Caudate nucleus (tissue), 63 donors: ENCODE measurements at places on chromosomes 2 and 18.

GRCh38 chr2:74554820-74555531 is 456 bp downstream of the DOK1 start:
- DNase-seq, result no peak

GRCh38 chr18:63348508-63349136 is 18.4 kb downstream of the KDSR start:
- DNase-seq, result no peak

DNA sequence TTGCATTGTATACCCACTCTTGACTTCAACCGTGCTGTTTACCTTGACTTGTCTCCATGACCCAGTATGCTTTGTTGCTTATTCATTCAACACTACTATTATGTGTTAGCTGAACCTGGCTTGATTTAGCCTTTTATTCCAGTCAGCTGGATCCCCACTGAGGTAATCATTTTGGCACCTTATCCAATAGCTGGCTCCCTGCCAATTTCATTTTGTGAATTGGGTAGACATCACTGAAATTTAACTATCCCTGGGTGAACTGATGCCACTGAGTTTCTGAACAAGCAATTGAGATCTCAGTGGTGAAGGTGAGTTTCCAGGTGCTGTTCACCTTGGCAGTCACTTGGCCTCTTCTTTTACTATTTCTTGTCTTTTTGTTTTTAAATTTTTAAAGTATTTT is 584.3 kb downstream of the ADCYAP1 start:
- DNase-seq, result no peak

- no peak for DNase-seq
Measured at GRCh38 chr2:226409134-226409533, 390.5 kb downstream of the IRS1 start.

- no peak for DNase-seq
Measured at GRCh38 chr2:42566837-42567321, 1.6 kb upstream of the MTA3 start.

GRCh38 chr2:9191041-9191481 is 15.6 kb upstream of the ASAP2 start:
- DNase-seq, result peak; percentile 56

DNA sequence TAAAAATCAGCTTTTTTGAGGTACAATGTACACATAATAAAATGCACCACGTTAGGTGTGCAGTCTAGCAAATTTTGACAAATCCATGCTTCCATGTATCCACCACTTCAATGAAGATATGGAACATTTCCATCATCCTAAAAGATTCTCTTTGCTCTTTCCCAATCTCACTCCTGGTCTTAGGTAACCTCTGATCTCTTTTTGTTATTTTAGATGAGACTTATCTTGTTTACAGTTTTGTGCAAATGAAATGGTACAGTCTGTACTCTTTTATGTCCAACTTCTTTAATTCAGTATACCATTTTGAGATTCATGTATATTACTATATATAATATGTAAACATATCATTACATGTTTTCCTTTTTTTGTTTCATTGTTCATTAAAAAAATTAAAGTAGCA is 16.3 kb upstream of the SERPINB5 start:
- no peak for DNase-seq

- DNase-seq, result no peak
Measured at GRCh38 chr2:216583606-216584005, 49.6 kb upstream of the IGFBP2 start.

- DNase-seq, result no peak
Measured at GRCh38 chr2:164979113-164979512, 23.8 kb upstream of the SLC38A11 start.

DNA sequence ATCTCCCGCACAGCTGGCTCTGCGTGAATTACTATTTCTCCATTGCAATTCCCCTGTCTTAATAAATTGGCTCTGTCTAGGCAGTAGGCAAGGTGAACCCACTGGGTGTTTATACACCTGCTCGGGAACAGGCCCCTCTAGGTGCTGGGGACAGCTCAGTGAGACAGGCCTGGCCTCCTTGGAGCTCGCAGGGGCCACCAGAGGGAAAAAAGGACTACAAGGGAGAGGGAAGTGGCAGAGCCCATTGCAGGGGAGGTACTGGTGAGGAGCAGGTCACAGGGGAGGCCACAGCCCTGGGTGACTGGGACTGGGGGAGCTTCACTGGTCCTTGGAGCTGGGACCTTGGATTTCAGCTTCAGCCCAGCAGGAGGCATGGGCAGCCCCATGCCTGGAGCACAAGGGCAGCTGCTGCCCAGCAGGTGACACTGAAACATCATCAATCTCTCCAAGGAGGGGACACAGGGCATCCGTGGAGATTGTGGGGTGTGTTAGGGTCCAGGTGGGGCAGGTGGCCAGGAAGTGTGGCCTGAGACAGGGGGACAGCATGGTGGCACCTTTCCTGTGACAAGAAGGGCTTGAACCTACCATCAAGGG is 31.2 kb downstream of the NGEF start:
- no peak for DNase-seq

DNA sequence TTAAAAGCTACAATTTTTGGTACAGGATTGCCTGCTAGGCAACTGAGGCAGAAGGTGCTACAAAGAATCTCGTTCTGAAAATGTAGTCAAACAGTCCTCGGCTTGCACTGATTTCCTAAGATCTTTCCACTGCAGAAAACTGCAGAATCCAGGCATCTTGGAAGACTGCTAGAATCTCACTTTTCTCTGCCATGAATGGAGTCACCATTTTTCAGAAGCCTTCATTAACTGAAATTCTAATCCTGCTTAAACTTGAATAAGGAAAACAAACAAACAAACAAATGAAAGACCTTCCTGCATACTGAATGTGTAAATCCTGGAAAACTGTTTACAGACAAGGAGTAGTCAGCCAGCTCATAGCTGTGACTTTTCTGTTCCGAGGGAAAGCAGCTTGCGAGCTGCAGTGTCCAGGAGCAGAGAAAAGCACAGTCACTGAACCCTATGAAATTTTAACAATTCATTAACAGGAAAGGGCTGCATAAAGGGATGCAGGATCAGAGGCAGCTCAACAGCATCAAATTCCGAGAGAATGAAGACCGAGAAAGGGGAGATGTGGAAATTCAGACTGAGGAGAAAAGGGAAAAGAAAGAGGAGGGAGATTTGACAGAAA is 210.5 kb upstream of the PIK3C3 start:
- DNase-seq, result no peak

DNA sequence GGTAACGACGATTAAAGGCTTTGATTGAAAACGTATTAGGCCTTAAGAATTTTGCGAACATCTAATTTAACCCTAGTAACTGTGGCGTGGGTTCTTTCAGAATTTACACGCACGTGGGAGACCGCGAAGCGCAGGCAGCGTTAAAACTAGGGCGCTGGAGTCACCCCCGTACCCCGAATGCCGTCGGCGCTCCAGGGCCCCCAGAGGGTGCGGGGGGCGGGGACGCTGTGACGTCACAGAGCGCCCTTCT is 673 bp upstream of the SMCHD1 start:
- DNase-seq, result no peak

DNA sequence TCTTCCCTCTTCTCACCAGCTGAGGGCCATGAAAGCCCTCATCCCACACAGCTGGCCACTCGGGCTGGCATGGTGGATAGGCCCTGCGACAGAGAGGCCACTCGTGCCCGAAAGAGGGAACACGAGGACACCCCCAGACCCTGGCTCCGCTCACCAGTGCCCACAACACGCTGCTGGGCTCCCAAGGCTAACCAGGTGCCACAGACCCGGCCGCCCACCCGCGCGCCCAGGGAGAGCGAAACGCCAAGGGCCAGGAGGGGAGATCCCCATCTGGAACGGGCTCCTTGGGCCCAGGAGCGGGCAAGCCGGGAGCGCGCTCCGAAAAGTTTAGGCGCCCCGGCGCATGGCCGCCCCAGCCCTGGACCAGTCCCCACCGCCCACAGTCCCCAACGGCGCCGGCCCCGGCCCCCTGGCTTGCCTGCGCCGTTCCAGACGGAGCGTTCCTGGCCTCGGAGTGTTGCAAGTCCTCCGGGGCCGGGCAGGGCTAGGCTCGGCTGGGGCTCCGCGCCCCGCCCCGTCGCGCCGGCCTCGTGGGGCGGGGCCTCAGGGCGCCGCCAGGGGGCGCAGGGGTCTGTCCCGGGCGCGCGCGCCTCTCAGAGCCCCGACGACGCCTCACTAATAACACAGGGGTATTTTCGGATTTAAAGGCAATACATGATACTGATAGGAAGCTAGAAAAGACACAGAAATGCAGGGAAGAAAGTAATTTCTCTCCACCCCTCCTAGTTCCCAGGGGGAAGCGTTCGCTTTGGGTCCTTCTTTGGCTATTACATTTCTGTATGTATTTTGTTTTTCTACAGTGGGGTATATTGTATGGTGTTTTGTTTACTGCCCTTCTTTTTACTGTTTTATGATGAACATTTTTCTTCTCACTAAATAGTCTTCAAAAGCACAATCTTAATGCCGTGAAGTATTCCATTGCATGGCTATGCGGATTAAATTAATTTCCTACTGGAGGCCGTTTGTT is at the start of gene TMBIM1:
TMBIM1 (minus strand) TSS at position 456 of the 967 bp plus-strand sequence. CDS start 10,362 bp downstream, outside the sequence.
- peak; percentile 51 for DNase-seq

- DNase-seq, result no peak
Measured at GRCh38 chr2:12304564-12305171, 412.1 kb upstream of the TRIB2 start.

GRCh38 chr2:47031909-47032668 is 116.5 kb upstream of the MCFD2 start:
- no peak for DNase-seq

DNA sequence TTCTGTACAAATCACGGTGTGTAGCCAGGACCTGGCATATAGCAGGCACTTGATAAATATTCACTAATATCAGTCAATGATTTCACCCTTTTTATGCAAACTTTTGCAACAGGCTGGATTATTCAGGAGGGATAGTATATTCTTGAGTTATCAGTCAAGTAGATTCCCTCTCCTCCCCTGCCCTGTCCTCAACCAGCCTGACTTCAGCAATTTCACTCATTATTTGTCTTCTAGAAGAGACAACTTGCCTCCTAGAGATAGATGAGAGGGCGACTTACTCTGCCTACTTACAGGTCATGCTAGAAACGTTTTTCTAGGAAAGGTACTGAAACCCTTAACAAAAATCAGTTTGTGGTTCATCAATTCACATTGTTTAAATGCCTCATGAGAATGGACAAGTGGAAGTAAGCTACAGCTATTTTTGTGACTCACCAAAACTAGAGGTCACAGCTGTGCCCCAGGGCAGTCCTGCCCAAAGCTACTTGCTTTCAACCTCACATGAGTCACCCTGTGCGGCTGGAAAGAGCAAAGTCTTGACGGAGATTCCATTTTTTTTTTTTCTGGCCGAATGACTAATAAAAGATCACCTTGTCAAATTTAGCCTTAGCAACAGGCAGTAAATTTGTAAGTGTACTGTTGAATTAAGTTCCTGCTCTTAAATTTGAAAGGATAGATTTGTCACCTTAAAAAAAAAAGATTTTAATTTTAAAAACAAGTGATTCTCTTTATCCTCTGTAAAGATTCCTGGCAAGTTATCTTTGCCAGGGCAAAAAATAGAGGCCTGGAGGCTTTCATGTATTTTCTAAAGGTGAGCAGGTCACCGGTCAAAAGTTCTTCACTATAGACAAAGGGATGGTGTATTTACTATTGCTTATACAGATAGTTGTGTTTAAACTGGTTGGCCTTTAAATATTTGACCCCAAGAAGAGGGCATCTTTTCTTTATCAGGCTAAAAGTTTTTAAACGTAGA is 109.0 kb upstream of the SLC35G4 start:
- DNase-seq, result no peak

DNA sequence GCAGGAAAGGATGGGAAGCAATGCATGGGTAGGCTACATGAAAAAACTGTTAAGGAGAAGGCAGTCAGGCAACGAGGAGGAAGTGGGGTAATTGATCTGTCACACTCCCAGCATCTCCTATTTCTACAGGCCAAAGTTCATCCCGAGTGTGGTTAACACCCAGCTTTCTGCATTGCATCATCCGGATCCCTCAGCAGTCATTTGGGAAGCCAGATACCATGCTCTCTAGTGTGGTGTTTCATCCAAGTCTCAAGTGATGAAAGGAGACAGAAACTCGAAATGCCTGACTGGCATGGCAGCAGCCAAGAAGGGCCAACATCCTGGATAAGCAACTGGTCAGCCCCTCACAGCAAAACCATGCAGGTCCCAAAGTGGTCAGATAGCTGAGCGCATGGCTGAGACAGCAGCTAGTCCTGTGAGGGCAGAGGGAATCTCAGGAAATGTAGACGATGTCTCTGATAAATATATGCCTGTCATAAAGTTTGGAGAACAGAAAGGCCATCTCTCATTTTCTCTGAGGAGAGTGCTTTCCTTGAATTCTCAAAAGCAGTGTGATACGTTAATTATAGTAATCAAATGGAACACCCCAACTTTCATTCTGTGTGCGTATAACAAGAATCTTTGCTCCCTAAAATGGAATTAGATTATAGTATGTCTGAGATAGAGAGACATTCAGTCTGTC is 24.8 kb upstream of the HNRNPA3 start:
- DNase-seq, result no peak

DNA sequence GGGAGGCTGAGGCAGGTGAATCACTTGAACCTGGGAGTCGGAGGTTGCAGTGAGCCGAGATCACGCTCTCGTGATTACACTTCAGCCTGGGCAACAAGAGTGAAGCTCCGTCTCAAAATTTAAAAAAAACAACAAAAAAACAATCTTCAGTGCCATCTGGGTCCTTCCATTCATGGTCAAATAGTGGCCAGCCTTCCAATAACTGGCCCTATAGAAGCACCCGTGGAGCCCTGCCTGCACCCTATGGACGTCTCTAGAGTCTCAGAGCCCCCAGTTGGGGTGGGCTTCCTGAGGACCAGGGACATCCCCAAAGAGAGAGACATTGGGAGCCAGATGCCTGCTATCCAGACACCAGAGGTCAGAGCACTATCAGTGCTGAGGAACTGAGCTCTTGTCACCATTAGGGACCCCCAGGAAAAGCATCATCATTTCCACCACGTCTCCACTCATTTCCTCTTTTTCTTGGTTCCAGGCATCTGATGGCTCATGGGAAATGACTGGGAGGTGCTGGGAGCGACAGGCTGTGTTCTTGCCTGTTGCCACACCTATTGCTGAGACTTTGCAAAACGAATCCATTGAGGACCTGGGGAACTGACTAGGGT is 9.4 kb downstream of the NEU2 start:
- DNase-seq, result no peak

DNA sequence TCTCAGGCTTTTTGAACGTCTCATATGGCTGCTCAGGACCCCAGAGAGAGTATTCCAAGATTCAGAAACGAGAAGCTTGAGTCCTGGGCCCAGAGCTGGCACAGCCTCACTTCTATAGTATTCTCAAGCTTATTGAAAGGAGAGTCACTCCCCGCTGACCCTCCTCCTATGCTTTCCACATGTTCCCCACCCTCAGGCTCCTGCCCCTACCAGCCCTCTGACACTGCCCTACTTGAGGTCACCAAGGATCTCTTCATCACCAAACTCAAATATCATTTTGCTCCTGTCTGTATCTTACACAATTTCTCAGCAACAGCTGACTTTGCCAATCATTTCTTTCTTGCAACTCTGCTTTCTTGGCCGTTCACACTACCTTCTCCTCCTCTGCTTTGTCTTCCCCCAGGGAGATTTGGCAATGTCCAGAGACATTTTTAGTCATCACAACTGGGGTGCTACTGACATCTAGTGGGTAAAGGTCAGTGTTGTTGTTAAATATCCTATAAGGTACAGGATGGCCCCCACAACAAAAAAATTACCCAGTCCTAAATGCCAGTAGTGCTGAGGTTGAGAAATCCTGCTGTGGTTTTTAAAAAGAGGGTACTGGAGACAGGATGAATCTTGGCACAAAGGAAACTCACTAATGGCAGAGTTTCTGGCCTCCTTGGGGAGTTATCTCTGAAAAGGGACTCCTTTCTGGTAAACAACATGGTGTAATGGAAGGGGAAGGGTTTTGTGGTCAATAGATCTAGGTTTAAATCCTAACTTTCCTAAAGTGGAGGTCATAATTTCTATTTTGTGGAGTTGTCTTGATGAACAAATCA is 26.9 kb upstream of the INSIG2 start:
- DNase-seq, result no peak

GRCh38 chr2:120632796-120633646 is 102.6 kb upstream of the GLI2 start:
- DNase-seq, result no peak
